ENCODE measurements at places on chromosomes 7 and 10.
A peak's percentile ranks its signal among the peaks of the same experiment; 100 is the strongest.

DNA sequence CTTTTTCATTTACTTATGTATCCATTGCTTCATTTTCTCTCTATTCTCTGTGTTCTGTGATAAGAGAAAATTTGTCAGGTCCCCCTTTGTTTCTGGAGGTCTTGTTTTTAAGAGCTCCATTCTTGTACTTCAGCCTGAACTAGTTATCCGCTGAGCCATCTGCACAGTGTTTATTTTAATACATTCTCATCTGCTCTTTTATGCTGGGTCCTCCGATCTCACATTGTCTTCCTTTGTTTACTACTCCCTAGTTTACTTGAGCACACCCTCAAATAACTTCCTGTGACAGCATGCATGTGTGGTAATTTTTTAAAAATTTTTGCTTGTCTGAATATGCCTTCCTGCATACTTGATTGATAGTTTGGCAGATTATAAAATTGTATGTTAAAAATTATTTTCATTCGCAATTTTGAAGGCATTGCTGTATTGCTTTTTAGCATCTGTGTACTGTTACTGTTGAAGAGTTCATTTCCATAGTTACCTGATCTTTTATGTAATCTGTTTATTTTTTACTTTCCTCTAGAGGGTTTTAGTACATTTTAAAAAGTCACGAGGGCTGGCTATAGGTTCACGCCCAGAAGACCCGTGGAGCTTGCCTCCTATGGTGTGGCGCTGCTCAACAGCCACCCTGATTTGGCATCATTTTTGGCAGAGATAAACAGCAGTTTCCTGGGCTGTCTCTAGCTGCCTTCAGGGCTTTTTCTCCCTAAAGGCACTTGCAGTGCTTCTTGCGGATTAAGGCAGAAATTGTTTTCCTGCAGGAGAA, 31.9 kb downstream of the RSBN1L start:
- DNase-seq: peak; percentile 6

DNA sequence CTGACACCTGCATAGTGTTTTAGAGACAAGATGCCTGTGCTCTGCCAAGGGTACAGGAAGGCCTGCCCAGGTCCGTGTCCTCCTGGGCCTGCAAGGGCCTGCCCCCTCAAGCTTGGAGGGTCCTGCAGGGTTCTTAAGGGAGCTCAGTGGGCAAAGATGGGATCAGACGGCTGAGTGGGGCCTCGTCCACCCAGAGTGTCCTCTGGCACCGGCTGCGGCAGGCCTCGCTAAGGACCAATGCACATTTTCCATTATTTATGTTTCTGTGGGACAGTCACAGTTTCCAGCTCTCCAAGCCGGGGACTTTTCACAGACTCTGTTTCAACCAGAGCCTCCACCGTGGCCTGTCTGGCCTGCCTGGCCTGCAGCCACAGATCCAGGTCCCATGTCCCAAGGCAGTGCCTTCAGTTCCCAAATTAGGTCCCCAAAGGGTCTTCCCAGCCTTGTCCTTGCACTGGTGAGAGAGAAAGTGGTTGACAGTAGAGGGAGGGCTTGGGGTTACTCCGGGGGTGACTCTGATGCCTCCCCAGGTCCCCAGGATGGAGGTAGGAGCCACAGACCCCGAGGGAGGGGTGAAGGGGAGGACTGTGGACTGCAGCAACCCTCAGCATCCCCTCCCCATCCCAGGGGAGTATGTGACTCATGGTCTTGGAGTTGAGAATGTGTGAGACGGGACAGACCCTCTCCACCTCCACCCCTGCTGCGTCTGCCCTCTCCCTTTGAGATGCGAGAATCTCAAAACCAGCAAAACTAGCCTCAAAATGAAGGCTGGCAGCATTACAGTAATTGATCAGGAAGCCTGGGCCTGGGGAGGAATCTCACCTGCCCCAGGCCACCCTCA, 14.8 kb downstream of the MYL10 start:
- no peak for DNase-seq

DNA sequence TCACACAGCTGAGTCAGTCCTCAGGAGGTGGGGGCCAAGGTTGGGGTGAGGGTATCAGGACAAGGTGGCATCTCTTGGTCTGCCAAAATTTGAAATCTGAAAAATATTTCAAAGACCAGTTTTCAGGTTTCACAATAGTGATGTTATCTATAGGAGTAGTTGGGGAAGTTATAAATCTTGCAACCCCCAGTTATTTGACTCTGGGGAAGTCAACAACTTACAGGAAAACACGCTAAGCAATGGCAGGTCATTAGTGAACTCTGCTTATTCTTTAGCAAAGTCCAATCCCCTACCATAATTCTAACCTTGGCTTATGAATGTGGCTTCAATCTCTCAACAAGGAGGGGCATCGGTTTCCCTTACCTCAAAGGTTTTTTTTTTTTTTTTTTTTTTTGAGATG, 94.9 kb downstream of the MARCHF5 start:
- DNase-seq: no peak

DNA sequence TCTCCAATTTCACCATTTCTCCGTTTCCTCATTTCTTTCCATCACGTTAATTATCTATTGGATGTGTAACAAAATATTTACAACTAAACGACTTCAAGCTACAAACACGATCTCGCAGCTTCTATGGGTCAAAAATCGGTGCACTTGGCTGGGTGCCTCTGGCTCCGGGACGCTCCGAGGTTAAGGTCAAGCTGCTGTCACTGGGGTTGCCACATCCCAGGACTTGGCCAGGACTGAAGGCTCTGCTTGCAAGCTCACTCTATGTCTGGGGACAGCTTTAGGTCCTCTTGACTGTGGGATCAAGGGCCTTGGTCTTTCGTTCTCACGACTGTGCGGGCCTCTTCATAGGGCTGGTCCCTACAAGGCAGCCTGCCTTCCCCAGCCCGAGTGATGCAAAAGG, 159.7 kb downstream of the CCDC3 start:
- no peak for DNase-seq

DNA sequence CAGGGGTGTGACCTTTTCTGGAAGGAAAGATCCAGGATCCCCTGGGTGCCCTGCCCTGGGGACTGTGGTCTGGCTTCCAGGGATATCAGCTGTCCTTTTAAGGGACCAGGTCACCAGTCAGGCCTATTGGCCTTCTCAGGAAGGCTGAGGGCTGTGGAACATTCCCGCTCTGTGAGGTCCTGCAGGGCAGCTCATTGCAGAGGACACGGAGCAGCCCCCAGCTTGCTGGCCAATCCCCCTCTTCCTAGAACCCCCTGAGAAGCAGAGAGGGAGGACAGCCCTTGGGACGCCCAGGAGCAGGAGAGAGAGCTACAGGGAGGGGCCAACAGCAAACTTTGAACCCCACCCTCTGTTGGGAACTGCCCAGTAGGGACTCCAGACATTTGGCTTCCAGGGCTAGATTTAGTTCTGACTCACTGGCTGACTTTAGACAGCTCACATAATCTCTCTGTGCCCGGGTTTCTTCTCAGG, 67.9 kb upstream of the COL13A1 start:
- DNase-seq: no peak

DNA sequence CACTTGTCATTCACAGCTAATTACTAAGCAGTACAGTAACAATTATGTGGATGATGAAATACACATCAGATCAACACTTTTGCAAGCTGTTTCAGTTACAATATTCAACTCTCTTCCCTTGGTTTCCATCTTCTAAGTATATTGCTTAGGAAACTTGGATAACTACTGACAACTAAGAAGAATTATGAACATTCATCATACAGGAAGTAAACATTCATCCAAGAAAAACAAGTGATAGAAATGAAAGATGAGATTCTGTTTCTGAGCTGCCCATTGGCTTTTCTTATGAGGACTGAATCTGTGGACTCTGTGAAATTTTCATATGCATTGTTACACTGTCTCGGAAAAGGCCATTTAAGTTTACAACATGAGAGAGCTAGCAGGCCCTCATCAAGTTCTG, 240.2 kb downstream of the PRKG1 start:
- DNase-seq: no peak

DNA sequence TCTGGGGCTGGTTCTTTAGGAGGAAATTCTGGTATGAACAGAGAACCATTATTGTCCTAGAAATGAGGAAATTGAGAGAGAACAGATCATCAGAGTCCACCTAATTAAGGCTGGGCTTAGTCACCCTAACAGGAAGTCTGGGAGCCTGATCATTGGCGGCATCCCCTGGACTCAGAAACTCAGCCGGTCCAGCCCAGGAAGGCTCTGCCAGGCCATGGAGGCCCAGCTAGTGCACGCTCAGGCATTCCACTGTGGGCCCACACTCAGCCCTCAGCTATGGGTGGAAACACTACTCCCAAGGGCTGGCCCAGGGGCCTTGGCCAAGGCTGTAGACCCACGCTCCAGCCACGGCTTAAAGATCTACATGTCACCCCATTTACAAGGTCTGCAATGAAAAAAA, 109.2 kb downstream of the PTPN20 start:
- no peak for DNase-seq
